ENCODE measurements at places on chromosomes 2 and 18.

GRCh38 chr18:50622865-50623393 lies 63.0 kb downstream of the MAPK4 start:
- DNase-seq, result no peak

DNA sequence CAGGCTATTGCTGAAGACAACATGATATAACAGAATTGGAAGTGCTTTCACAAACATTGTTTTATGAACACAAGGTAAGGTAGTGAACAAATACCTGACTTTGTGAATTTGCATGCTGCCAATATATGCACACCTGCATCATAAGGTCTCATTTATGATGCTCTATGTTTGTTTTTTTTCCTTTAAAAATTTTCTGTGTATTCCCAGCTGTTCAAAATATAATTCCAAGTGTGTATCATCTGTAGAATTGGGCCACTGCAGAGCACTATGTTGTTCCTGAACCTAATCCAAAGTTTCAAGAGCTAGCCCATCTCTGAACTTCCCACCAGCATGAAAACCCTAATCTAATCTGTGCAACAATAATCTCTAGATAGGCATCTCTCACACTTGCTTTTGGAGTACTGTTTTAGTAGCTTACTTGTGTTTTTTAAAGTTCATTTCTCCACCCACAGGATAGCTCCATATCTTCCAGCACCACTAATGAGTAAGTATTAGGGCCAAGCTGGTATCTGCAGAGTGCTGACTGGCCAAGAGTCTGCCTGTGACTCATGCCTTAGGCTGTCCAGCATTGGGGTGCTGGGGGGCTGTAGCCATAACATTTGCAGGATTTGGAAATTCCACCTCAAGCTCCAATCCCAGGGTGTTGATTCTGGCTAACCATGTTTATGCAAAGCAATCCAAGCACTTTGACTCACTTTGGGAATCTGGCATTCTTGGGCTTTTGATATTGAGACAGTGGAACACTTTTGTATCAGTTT lies 208.2 kb upstream of the REV1 start:
- peak; percentile 10 for DNase-seq

- no peak for DNase-seq
Measured at GRCh38 chr18:44636241-44636640, 44.4 kb upstream of the SETBP1 start.

DNA sequence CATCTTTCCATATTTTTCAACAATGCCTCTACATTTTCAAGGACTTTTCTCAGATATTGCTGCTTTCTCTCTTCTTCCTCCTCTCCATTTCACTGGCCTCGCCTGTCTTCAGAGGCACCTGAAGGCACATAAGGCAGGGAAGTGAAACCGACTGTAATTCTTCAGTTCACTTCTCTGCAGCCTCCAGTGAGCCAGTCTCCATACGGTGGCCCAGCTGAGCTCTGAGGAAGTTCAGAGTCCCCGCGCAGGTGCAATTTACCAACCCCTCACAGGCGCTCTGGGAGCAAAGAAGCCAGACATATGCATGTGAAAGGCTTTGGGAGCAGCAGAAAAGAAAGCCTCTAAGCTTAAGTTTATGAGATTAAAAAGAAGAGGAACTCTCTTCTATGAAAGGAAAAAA lies 12.4 kb downstream of the KLHL14 start:
- no peak for DNase-seq

DNA sequence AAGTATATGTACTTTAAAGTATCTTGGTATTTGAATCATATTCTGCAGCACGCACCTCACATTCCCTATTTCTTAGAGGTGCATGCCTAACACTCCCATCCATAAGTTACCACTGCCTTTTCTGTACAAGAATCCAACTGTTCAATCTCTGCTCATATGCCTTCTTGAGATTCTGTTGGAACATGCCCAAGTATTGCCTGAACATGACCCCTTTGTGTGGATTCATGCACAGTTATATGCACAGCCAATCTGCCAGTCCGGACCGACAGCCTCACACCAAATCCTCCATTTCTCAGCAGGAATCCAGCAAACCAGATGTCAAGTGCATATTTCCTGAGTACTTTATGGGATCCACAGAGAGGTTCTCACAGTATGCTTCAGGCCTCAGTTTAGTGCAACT lies 222.0 kb downstream of the TMEM182 start:
- no peak for DNase-seq

GRCh38 chr2:181673173-181673572 lies 7.1 kb downstream of the NEUROD1 start:
- no peak for DNase-seq

DNA sequence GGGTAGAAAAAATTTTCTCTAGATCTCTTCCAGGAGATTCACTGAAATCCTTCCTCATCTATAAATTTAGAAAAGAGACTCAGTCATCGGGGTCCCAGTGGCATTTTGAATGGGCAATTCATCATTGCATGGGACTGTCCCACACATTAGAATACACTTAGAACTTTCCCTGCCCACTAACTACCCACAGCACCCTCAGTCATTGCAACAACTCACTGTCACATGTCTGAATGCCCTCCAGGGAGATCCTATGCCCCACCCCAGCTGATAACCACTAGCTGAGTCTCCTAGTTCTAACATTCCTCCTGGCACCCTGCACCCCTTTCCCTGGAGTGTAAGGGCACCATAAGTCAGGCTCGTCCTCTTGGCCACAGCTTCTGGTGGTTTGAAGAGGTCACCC lies 89.6 kb downstream of the INSIG2 start:
- DNase-seq, result no peak

- no peak for DNase-seq
Measured at GRCh38 chr2:9364791-9365497, 58.4 kb downstream of the ITGB1BP1 start.

DNA sequence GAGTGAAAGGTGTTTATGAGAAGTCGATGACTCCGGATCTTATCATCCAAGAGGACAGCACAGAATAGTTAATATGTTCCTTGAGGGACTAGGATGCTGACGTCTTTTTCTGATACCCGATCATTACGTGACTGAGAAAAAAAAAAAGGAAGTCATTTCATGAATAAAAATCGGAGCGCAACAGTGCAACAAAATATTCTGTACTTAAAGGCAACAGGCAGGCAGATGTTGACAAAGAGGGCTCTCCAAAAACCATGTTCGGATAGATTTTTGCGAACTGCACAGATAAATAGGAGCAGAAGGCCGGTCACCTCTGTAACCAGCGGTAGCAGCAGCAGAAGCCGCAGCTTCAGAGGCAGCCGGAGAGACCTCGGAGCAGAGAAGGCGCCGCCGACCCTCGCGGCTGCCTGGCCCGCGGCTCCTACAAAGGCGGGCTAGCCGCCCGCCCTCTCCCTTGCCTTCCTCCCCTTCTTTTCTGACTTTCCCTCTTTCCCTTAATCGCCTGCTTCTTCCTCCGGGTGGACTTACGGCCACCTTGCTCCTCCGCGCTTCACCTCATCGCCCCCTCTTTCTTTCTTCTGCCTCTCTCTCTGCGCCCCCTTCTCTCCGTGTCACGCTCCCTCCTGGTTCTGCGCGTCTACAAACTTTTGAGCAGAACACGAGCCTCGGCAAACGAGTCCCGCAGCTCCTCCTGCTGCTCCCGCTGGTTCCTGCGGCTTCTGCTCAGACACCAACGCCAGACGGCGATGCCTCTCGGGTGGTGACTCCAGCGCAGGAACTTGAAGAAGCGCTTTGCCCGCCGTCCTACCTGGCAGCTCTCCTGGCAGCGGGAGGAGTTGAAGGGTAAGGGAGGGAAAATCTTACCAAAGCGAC lies at the start of gene ADCYAP1:
ADCYAP1 (plus strand) TSS at position 654 of the 873 bp plus-strand sequence. CDS start 516 bp downstream, outside the sequence.
- DNase-seq, result peak; percentile 71

DNA sequence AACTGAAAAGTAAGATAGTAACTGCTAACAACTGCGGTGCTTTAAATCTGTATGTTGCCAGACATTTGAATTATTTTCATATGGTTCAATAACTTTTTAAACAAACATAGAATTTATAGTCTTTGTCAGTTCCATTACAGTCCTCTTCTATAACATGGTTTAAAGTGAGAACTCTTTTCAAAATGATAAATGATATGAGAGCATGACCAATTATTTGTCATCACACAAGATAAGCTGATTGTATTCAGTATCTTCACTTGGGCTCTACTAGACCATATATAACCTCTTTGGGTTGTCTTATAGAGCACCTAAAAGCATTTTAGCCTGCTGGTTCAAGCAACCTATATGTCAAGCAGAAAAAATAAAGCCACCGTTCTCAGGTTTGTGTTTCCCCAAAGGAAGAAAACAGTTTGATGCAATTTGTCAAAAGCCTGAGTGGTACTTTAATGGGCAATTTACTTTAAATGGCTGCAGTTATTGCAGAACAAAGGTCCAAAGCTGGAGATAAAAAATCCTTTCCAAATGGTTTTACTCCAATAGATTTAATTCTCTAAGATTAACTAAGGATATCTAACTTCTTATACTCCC lies 298.4 kb downstream of the FSIP2 start:
- DNase-seq, result no peak

DNA sequence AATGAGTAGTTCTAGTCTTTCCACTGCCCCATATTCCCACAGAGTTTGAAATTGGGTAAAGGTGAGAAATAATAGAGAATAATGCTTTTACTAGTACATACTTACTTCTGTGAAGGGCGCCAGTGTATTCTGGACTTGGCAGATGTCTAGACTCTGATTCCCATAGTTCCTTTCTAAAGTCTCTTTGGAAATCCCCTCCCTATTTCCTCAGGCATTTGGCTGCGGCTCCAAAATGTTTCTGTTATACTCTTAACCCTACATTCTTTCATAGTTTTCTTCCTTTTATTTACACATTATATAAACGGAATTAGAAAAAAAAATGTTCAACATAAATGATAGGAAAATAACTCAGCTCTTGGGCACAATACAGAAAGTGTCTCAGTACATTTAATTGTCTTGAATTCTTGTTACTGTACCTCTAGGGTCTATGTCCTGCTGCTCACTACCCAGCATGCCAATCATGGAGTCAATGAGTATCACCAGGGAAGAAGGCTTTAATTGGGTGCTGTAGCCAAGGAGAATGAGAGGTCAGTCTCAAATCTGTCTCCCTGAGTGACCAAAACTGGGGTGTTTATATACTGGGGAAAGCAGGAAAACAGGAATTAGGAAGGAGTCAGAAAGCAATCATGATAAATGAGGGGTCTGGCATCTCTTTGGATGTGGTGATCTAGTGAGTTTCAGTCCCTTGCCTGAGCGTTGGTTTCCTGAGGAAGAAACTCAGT lies 147.8 kb upstream of the MMADHC start:
- no peak for DNase-seq

- no peak for DNase-seq
Measured at GRCh38 chr2:70541481-70542020, 12.1 kb downstream of the TGFA start.

GRCh38 chr2:43636621-43637020 lies 439 bp upstream of the PLEKHH2 start:
- DNase-seq, result no peak

DNA sequence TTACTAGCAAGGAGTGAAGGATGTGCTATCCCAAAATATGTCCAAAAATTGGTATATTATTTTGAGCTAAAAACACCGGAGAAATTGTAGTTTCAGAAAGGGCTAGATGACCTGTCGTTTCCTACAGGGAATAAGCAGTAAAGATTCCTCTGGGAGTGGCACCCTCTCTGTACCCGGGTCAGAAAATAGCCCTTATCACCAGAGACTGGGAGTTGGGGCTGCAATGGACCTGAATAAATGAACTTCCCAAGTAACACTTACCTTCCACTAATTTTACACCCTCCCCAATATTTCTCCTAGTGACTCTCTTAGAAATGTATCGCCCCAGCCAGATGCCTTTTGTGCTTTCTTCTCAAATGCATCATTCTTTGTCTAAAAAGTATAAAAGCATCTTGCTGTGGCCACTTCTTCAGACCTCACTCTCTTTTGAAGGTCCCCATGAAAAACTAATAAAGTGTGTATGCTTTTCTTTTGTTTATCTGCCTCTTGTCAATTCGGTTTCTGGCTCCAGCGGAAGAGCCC lies 734 bp upstream of the RMC1 start:
- no peak for DNase-seq

DNA sequence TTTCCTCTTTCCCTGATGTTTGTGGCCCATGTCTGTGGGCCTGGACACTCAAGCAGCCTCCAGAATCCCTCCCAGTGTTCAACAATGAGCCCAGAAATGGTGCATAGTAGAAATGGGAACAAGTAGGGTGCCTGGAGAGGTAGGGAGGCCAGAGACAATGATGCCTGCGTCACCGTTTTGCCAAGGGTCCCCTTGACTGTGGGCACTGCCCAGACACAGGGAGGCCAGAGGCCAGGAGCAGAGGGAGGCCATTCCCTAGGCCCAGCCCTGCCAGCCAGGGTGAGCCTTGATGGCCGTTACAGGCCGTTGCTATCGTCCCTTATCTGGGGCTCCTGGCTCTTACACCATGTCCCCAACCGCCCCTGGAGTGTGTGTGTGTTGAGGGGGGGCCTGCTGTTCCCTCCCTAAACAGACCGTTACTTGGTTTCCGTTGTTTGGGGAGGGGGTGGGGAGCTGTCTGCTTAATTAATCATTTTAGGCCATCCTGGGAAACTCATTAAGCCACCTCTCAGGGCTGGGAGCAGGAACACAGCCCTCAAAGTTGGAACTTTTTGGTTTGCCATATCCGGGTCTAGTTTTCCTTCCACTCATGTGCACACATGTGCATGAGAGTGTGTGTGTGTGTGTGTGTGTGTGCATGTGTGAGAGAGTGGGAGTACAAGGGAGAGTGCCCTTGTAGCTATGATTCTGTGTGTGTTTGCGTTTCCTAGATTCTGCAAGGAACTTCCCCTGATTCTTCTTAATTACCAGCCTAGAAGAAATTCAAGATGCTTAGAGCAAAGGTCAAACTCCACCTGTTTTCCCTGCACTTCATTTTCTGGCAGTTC lies 135.2 kb upstream of the HAAO start:
- DNase-seq, result no peak

- no peak for DNase-seq
Measured at GRCh38 chr2:138355244-138355643, 146.3 kb upstream of the SPOPL start.

GRCh38 chr2:166373951-166374350 lies 1.8 kb downstream of the SCN9A start:
- DNase-seq, result no peak

DNA sequence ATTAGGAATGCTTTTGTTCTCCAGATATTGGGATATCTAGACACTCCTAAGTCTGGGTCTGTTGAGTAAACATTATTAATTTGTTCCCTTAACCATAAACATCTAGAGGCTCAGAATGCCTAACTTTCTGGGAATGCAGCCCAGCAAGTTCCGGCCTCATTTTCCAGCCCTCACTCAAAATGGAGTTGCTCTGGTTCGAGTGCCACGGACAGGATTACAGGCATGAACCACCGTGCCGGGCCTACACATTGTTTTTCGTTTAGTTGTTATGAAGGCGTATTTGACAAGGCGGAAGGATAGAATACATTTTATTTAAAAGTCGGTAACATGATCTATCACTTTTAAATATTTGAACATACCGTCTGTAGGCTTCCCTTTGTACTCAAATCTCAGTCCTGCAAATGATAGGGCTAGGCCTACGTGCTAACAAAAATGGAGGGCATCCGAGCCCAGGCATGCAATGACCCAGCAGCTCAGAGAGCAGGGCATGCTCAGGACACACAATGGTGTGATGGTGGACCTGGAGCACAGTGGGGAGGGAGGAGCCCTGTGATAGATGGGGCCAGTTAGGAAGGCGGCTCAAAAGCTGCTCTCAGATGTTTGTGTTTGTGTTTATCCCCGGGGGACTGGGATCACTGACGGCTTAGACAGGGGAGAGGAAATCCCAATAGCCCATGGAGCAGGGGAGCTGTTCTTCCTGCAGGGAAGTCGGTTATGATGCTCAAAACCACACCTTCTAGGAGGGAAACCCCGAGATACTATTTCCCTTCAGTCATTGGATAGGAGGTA lies 2.9 kb upstream of the SCYGR1 start:
- DNase-seq, result no peak

- no peak for DNase-seq
Measured at GRCh38 chr18:69397096-69397495, 3.6 kb upstream of the DOK6 start.
